Fibroblast of skin of left quadriceps (primary cell): ENCODE measurements at places on chromosomes 5 and 9.

DNA sequence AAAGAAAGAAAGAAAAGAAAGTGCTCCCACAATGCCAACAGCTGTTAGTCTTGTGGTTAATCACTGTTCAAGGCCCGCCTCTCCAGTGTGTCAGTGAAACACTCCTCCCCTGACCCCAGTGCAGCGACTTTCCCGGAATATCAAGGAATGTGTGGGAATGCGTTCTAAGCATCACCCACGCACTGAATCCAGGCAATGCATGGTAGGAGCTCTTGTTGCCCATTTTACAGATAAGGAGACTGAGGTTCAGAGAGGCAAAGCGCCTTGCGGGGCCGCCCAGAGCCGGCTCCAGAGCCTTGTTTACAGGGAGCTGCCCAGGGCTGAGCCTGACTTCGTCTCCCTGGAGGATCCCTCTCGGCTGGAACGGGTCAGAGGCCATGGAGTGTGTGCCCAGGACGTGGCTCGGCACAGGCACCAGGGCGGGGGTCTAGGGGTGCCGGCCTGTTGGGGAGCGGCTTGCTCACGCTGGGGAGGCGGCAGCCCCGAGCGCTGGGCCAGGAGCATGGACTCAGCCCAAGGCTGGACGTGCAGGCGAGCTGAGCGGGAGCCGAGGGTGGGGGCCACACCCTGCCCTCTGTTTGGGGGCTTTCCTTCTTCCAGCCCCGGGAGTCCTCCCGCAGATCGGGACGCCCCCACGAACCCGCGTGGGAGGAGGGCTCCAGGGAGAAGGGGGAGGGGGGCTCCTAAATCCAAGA, 823 bp downstream of the ST6GALNAC6 start:
- DNase-seq = peak; percentile 78

- DNase-seq = peak; percentile 95
Measured at GRCh38 chr9:121398374-121398773, 28.3 kb upstream of the STOM start.

DNA sequence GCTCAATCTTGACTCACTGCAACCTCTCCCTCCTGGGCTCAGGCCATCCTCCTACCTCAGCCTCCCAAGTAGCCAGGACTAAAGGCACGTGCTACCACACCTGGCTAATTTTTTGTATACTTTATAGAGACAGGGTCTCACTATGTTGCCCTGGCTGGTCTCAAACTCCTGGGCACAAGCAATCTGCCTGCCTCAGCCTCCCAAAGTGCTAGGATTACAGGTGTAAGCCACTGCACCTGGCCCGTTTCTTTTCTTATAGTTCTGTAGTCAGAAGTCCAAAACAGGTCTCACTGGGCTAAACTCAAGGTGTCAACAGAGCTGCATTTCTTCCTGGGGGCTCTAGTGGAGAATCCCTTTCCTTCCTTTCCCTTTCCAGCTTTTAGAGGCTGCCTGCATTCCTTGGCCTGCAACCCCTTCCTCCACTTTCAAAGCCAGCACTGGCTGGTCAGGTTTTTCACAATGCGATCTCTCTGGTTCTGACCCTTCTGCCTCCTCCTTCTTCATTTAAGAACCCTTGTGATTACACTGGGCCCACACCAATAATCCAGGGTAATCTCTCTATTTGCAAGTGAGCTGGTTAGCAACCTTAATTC, 16.3 kb downstream of the IRF1 start:
- no peak for DNase-seq

- DNase-seq = no peak
Measured at GRCh38 chr5:3590967-3591900, 4.4 kb upstream of the IRX1 start.

GRCh38 chr9:75299324-75299723, 211.0 kb downstream of the OSTF1 start:
- DNase-seq = no peak

DNA sequence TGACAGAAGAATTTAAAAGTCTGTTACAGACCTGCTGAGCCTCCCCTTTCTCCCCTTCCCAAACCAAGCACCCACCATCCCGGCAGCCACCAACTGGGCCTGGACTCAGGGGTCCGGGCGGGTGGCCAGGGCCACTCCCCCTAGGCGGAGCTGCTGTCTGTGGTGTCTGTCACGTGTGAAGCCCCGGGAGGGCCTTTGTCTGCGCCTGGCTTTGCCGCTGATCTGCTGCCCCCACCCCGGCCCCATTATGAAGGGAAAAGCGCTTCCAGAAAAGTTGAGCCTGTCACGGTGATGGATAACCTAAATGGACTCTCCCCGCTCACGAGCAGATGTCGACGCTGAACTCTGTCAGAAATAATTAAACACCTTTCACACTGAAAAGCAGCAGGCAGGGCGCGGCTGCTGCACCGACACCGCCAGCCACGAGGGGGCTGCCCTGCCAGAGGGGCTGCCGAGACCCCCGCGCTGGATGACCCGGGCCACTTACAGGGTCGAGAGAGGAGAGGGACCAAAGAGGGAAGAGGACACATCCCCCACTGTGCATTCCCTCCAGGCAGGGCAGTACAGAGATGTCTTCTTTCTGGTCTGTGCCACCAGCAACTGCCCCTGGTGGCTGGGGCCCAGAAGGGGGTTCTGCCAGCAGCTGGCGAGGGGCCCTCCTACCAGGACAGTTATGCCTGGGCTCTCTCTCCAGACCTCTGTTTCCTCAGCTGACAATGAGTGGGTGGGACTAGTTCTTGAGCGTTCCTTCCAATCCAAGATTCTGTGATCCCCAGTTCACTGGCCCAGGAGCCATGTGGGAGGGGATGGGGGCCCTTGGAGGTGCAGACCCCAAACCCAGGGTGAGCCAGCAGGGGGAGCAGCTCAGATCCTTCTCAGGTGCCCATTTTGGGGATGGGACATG, 36.0 kb upstream of the BARHL1 start:
- DNase-seq = peak; percentile 2

DNA sequence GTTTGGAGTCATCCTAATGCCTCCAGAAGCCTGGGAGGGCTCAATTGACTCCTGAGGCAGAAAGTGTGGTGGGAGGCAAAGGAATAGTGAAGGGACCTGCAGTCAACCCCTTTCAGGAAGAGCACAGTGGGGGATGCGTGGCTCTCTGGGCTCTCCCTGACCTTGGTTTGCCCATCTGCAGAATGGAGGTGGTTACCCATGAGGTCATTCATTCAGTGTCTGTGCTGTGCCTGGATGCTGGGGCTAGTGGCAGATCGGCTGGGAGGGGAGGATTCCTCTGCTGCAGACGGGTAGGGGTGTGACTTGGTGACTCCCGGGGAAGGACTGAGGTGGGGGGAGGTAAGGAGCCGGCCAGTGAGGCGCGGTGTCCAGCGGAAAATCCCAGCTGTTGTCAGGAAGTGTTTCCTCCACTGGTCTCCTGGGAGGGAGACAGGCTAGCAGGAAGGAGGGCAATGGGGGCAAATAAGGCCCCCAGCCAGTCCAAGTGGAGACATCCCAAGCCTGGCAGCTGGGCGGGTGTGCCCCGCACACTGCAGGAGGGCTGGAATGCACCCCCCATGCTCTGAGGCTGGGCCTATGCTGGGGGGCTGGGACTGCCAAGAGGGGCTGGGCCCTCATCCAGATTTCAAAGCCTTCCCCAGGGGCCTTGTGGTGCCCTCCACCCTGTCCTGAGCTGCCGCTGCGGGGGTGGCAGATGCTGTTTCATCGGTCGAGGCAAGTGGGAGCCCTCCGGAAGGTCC, 10.9 kb downstream of the CXXC5 start:
- DNase-seq = no peak

GRCh38 chr5:174325961-174326360, 280.5 kb downstream of the NSG2 start:
- DNase-seq = no peak

DNA sequence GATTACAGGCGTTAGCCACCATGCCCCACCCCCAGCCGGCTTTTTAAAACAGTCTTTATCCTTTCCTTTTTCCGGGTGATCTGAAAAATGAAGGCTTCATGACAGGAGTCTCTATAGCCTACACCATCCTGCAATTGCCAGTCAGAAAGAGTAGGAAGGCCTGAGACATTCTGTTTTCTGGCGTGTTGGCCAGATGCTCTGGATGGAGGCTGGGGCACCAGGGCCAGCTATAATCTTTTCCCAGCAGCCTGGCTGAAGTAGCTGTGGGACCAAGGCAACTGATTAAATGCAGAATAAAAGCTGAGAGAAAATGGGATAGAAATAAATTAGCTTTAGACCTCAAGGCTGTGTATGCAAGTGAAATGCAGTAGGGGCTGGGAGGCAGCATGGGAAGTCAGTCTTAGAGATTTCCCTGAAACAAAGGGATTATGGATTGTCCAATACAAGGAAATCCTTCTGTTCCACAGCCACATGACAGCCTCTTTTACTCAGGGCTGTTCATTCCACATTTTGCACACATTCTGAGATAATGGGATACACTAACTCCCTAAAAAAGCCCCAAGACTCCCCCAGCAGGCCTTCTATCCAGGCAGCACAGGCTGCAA, 116.0 kb upstream of the LRRTM2 start:
- no peak for DNase-seq

- no peak for DNase-seq
Measured at GRCh38 chr5:88718736-88719135, 164.2 kb downstream of the MEF2C start.

GRCh38 chr5:38422622-38423021, 133.8 kb downstream of the LIFR start:
- DNase-seq = no peak

DNA sequence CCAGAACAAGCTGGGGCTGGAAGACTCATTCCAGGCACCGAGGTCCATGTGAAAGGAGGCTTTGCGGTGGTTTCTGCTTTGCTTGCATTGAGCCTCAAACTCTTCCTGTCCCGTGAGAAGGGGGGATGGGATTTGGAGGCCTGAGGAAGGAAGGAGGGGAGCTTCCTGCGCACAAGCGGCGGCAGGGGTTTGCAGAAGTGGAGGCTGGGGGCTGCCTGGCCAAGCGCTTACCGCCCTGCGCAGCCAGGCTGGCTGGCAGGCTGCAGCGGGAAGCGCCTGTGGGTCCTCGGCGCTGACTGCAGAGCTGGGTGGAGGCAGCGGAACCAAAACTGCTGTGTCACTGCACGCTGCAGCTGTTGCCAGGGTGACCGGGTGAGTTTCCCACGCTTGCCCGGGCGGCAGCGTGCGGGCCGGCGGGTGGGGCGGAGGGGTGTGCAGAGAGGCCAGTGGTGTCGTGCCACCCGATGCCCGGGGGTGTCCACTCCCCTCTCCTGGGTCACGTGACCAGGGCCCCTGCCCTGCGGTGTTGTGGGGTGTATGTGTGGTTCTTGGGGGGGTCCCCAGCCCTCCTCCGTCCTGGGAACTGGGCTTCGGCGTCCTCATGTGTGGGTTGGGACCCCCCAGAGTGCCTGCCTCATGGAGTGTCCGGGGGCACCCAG, 81.0 kb downstream of the RXRA start:
- peak; percentile 58 for DNase-seq

GRCh38 chr5:160167624-160168165, 48.4 kb upstream of the PWWP2A start:
- no peak for DNase-seq

DNA sequence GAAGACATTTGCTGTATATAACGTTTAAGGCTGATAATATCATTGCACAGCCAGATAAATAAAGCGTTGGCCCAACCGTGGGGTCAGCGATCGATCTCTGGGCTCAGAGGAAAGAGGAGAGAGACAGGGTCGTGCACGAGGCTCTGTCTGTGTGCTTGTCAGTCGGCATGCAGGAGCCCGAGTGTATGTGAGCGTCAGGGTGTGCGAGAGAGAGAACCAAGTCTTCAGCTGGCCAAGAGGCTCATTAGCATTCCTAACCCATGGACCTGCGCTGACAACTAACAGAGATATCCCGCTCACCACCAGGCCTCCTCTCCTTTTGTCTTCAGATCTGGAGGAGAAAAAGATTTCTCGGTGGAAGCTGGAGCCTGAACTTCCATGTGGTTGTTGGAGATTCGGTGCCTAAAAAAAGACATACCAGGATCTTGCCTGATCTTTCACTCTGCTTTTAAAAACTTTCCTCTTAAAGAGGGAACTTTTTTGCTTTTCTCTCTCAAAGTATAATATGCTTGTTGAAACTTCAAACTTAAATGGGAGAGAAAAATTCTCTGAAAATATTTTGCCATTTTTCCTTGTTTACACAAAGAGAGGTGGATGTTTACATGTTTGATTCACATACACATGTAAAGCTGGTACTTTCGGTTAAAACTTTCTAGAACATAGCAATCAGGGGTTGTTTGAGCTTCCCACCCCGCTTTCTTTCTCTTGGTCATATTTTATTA, 16.5 kb downstream of the NR2F1 start:
- DNase-seq = no peak

- DNase-seq = no peak
Measured at GRCh38 chr5:106956886-106957285, 713.9 kb downstream of the EFNA5 start.

DNA sequence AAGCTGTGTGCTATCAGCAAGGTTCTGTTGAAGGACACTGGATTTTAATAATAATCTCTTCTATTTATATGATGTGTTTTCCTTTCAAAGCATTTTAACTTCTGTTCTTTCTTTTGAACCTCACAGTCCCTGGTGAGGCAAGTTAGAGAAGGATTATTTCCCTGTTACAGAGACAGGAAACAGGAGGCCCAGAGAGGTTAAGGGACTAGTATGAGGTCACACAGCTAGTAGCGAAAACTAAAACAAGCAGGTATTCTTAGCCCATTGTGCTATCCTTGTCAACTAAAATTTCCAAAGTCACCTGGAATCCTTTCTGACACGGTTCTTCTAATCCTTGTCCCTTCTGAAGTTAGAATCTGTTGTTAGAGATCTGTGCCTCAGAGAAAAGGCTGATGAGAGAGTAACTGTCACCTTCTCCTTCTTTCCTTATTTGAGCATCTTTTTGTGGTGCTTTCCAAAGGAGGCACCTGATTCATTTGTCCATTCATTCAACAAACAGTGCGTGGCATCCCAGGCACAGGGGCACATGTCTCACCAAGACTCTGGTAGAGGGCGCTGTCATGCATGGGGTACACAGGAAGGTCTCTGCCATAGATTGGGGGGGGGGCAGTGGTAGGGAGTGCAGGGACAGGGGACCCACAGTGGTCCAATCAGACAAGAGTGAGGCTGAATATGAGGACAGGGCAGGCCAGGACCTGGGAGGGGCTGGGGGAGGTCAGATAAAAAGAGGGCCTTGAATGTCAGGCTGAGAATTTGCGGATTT, 61.5 kb downstream of the CRB2 start:
- DNase-seq = no peak

GRCh38 chr9:70534471-70534870, 120.0 kb upstream of the KLF9 start:
- DNase-seq = no peak

GRCh38 chr5:89451263-89451662, 568.3 kb upstream of the MEF2C start:
- DNase-seq = no peak
